Upper lobe of right lung (tissue), 1 donor: ENCODE measurements at places on chromosomes 6 and 20.

DNA sequence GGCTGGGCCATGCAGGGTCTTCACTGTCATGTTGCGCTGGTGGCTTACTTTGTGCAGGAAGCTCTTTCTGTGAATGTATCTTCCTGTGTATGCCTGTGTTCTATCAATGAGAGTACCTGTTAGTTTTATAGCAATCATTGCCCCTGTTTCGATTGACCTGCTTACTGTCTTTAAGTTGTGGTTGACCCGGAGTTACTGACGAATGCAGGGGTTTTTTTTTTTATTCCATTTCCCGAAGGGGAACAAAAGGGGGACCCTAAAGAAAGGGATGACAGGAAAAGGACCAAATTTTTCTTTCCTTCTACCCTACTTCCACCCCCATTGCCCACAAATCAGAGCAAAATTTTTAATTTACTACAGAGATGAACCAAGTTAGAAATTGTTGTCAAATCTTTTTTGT, at the start of gene IL17F:
IL17F (minus strand) TSS at position 101 of the 400 bp plus-strand sequence; CDS start at position 30, 71 bp downstream.
- no peak for DNase-seq
- H3K27me3 ChIP-seq: no peaks in the 10 kb centered on the region
- no peaks in the 10 kb centered on the region for H3K36me3 ChIP-seq
- H3K4me1 ChIP-seq: no peaks in the 10 kb centered on the region
- H3K27ac ChIP-seq: no peak within 1 kb of the TSS

- peaks cover 26% of the 10 kb centered on the region for H3K4me1 ChIP-seq
- peaks cover 27% of the 10 kb centered on the region for H3K36me3 ChIP-seq
- no peak overlapping the region for H3K4me3 ChIP-seq
- no peak overlapping the region for H3K27ac ChIP-seq
These were observed 48.3 kb downstream of the PTPN1 start for GRCh38 chr20:50558483-50558925.

DNA sequence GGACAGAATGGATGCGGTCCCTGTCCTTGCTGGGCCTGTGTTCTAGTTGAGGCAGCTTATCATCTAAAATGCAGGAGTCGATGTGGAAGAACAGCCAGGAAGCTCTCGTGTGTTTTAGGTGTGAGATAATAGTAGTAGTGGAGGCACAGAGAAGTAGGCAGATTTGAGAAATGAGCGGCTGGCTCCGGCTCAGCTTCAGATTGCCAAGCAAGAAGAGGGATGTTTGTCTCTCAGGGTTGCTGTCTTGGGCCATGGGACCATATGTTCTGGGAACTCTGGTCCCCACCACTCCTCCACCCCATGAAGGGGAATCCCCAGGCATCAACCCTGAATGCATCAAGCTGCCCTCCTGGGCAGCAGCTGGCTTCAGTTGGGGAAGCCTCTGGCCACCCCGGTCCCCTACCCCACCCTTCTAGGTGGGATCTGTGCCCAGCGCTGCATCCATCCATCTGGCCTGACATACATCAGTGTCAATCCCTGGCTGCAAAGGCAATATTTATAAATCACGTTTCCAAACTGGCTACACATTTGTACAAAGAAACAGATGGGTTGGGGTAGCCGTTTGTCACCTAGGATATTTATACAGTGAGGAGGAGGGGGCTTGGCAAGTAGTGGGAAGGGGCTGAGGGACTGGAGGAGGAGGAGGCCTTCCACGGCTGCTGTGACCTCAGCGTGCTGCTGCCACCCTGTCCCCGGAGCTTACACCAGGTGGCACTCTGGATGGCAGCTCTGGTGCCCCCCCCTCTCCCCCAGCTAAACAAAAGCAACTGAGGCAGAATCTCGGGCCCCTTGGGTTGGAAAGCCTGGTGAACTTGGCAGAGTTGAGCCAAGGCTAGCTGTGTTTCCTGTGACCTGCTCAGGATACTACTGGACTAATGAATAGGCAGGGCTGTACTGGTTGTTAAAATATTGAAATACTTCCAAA, 64.4 kb downstream of the CD40 start:
- DNase-seq: no peak
- no peaks in the 10 kb centered on the region for H3K36me3 ChIP-seq
- H3K27me3 ChIP-seq: peaks cover 31% of the 10 kb centered on the region
- H3K4me1 ChIP-seq: no peaks in the 10 kb centered on the region
- no peak overlapping the region for H3K27ac ChIP-seq

- no peak overlapping the region for H3K4me3 ChIP-seq
- H3K36me3 ChIP-seq: no peaks in the 10 kb centered on the region
- no peaks in the 10 kb centered on the region for H3K4me1 ChIP-seq
- no peak overlapping the region for H3K27ac ChIP-seq
These were observed 53.3 kb downstream of the ISM1 start for GRCh38 chr20:13274275-13274861.

DNA sequence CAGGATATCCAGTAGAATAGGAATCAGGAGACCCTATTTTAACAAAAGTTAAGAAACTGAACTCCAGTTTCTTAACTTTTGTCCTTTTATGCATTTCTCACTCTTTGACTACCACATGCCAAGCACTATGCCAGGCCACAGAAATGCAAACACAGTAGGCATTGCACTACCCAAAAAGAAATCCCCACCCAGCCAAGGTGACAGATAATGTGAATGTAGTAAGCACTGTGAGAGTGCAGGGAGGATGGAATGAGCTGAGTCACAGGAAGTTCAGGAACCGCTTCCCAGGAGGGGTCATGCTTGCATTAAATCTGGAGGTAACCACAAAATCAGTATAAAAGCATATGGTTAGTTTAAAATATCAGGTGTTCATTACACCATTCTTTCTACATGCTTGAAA, 20.1 kb upstream of the FAM83C start:
- no peaks in the 10 kb centered on the region for H3K36me3 ChIP-seq
- no peaks in the 10 kb centered on the region for H3K4me1 ChIP-seq
- DNase-seq: no peak
- H3K27me3 ChIP-seq: no peaks in the 10 kb centered on the region
- H3K4me3 ChIP-seq: no peak overlapping the region
